ENCODE measurements at places on chromosomes 1 and 21.
A peak's percentile ranks its signal among the peaks of the same experiment; 100 is the strongest.

DNA sequence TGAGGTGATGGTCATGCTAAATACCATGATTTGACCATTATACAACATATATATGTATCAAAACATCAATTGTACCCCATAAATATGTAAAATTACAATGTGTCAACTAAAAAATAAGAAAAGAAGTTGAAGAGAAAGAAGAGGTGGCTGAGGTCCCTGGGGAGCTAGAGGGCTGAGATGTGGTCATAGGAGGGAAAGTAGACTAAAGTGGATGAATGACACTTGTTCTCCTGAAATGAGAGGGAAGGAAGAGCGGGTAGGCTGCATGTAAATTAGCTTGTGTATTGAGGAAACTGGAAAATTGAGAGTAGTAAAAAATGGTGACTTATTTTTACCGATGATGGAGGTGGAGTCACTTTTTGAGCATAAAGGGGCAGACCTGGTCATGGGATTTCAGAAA lies 117.0 kb downstream of the ST6GALNAC3 start:
- DNase-seq, result no peak
- no peaks in the 10 kb centered on the region for H3K27me3 ChIP-seq
- H3K27ac ChIP-seq, result no peak overlapping the region
- no peak overlapping the region for H3K4me3 ChIP-seq

DNA sequence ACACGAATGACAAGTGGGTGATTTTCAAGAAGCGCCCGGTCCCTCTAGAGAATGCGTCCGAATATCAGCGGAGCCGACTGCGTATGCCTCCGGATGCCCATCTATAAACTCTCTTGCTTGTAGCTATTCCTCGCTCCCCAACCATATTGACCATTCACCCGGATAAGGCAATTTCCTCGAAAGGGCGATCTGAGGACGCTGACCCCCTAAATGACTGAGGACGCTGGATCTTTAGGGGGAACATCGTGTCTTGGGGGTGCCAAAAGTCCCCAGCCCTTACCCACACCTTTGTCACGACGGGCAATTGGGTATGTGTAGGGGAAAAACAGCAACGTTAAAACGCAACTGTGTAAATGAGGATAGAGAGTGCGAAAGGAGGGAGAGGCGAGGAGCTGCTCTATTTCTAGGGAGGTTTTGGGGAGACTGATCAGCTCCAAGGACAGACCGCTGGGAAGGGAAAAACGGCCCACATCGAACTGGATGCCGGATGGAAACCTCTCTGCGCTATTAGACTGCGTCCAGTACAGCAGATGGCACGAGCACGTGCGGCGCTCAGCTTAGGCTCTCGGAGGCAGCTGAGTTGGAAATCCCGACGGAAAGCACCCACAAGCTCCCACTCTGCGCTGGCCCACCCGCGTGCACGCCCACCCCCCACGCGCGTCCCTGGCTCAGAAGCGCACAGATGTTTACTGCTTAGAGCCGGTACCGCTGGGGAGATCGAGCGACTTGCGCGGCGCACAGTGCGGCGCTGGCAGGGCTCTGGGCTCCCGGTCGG lies 2.9 kb upstream of the PRRX1 start:
- peak; percentile 38 for DNase-seq
- peaks cover 52% of the 10 kb centered on the region for H3K27me3 ChIP-seq
- H3K4me1 ChIP-seq, result peaks cover 7% of the 10 kb centered on the region
- H3K27ac ChIP-seq, result no peak overlapping the region

DNA sequence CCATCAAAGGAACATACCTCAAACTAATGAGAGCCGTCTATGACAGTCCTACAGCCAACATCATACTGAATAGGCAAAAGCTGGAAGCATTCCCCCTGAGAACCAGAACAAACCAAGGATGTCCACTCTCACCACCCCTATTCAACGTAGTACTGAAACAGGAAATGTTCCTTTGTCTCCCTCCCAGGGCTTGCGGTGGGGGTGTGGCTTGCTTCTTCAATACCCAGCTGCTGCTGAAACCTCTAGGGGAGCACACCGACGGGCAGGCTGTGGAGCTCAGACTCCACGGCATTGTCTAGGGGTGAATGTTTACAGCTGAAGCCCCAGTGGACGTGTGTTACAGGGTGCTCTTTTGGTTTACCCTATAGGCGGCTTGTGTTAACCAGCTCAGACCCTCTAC lies 30.5 kb upstream of the B3GALT2 start:
- no peaks in the 10 kb centered on the region for H3K27me3 ChIP-seq
- H3K4me3 ChIP-seq, result no peak overlapping the region
- no peaks in the 10 kb centered on the region for H3K4me1 ChIP-seq
- no peak for DNase-seq

- H3K36me3 ChIP-seq, result no peaks in the 10 kb centered on the region
- DNase-seq, result peak; percentile 76
- H3K4me1 ChIP-seq, result peaks cover 2% of the 10 kb centered on the region
- H3K4me3 ChIP-seq, result peak overlapping the region; percentile 83
- peaks cover 4% of the 10 kb centered on the region for H3K27me3 ChIP-seq
Observed at GRCh38 chr21:17513214-17514123, 626 bp downstream of the CXADR start.

DNA sequence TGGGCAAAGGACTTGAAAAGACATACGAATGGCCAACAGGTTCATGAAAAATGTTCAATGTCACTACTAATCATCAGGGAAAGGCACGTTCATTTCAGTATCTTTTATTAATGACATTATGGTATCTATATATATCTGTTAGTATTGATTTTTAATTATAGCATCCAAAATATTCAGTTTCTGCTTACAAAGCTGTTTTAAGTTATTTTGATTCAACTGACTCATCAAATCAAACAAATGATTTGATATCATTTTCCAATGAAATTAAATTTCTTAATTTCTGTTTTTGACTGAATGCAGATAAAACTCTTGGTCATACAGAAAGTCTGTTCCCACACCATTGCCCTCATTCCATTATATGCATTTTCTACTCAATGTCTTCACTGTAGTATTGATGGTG lies 315.9 kb downstream of the PDE4B start:
- H3K4me1 ChIP-seq, result no peaks in the 10 kb centered on the region
- H3K4me3 ChIP-seq, result no peak overlapping the region
- DNase-seq, result no peak
- no peak overlapping the region for H3K27ac ChIP-seq

GRCh38 chr1:239826211-239826610 lies 265.5 kb upstream of the FMN2 start:
- no peaks in the 10 kb centered on the region for H3K27me3 ChIP-seq
- no peak for DNase-seq
- H3K27ac ChIP-seq, result no peak overlapping the region
- no peak overlapping the region for H3K4me3 ChIP-seq
- no peaks in the 10 kb centered on the region for H3K4me1 ChIP-seq

- DNase-seq, result no peak
- no peak overlapping the region for H3K27ac ChIP-seq
- H3K4me1 ChIP-seq, result no peaks in the 10 kb centered on the region
- no peak overlapping the region for H3K4me3 ChIP-seq
- no peaks in the 10 kb centered on the region for H3K36me3 ChIP-seq
Observed at GRCh38 chr1:244114892-244115291, 63.8 kb downstream of the ZBTB18 start.

DNA sequence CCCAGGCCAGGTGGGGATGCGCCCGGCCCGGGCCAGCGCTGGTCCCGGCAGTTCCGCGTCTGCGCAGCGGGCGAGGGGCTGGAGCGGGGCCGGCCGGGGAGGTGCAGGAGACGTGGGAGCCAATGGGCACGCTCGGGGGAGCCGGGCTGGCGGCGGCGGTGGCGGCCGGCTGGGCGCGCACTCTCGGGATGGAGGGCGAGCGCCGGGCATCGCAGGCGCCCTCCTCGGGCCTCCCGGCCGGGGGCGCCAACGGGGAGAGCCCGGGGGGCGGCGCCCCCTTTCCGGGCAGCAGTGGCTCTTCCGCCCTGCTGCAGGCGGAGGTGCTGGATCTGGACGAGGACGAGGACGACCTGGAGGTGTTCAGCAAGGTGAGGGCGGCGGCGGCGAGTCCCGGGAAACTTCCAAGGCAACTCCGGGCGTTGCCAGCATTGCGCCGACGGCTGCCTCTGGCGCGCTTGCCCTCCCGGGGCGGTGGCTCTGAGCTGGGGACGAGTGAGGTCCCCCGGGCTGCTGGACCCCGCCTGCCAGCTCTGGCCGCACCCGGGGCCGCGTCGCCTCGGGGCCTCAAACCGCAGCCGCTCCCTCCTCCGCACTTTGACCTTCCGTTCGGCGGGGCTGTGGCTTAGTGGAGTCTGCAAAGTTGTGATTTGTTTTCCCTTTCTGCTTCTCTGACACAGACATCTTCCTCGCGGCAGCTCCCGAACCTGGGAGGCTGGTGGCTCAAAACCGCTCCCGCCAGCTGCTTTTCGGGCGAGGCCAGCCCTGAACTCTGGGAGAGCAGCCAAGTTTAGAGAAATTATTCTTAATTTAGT lies at the start of gene SNX7:
Gene SNX7 (plus strand): TSS at position 178 of the 812 bp plus-strand sequence. CDS start 11 bp downstream, at position 189.
- H3K27me3 ChIP-seq, result no peaks in the 10 kb centered on the region
- H3K4me1 ChIP-seq, result peaks cover 13% of the 10 kb centered on the region
- peak; percentile 94 for DNase-seq
- H3K4me3 ChIP-seq, result peak within 1 kb of the TSS; percentile 91
- no peaks in the 10 kb centered on the region for H3K36me3 ChIP-seq
- peak within 1 kb of the TSS; percentile 80 for H3K27ac ChIP-seq

GRCh38 chr1:56973923-56974742 lies 8.3 kb upstream of the C8B start:
- H3K4me3 ChIP-seq, result no peak overlapping the region
- H3K27ac ChIP-seq, result no peak overlapping the region
- H3K27me3 ChIP-seq, result no peaks in the 10 kb centered on the region
- no peaks in the 10 kb centered on the region for H3K36me3 ChIP-seq
- H3K4me1 ChIP-seq, result no peaks in the 10 kb centered on the region
- DNase-seq, result no peak

- H3K36me3 ChIP-seq, result no peaks in the 10 kb centered on the region
- no peak overlapping the region for H3K27ac ChIP-seq
- no peak overlapping the region for H3K4me3 ChIP-seq
- no peak for DNase-seq
Observed at GRCh38 chr1:176416777-176417176, 46.2 kb upstream of the PAPPA2 start.

- H3K4me3 ChIP-seq, result no peak overlapping the region
- no peaks in the 10 kb centered on the region for H3K36me3 ChIP-seq
- H3K27ac ChIP-seq, result no peak overlapping the region
- H3K27me3 ChIP-seq, result no peaks in the 10 kb centered on the region
- no peaks in the 10 kb centered on the region for H3K4me1 ChIP-seq
Observed at GRCh38 chr1:202361224-202361623, 12.7 kb downstream of the PPP1R12B start.

GRCh38 chr1:239526391-239526790 lies 140.0 kb downstream of the CHRM3 start:
- DNase-seq, result no peak
- no peaks in the 10 kb centered on the region for H3K36me3 ChIP-seq
- H3K27me3 ChIP-seq, result no peaks in the 10 kb centered on the region
- H3K4me3 ChIP-seq, result no peak overlapping the region
- no peaks in the 10 kb centered on the region for H3K4me1 ChIP-seq

DNA sequence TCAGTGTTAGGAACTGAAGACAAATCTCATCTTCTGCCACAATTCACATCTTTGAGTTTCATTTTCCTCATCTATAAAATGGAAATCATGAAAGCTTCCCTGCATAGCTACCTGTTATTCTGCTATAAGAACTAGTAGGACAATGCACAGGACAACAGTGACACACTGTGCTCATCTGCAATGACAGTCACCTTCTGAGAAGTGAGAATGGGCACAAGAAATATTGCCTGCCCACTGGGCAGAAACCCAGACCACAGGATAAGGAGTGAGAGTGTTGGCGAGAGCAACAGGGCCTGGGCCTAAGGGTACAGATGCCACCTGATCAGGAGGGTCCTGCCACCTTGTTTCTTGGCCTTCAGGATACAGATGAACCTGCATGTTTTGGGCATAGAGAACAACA lies 23.3 kb upstream of the ARTN start:
- no peak for DNase-seq
- no peak overlapping the region for H3K27ac ChIP-seq
- no peaks in the 10 kb centered on the region for H3K36me3 ChIP-seq
- H3K4me1 ChIP-seq, result no peaks in the 10 kb centered on the region

DNA sequence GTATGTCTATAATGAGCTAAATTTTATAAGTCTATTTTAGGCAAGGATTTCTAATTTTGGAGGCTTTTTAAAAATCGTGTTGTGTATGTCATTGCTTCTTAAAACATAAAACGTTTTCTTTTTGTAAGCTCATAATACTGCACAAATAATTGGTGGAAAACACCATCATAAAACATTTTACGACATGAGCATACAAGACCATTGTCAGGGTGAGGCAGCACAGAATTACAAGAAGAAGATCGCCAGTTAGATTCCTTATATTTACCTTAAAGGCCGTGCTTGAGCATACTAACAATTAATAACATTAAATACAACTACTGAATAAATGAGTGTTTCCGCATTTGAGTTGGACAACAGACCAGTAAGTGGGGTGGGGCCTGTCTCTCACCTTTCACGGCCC lies 19.1 kb upstream of the LMX1A start:
- peak overlapping the region; percentile 50 for H3K4me3 ChIP-seq
- H3K27me3 ChIP-seq, result no peaks in the 10 kb centered on the region
- no peaks in the 10 kb centered on the region for H3K4me1 ChIP-seq
- no peaks in the 10 kb centered on the region for H3K36me3 ChIP-seq

DNA sequence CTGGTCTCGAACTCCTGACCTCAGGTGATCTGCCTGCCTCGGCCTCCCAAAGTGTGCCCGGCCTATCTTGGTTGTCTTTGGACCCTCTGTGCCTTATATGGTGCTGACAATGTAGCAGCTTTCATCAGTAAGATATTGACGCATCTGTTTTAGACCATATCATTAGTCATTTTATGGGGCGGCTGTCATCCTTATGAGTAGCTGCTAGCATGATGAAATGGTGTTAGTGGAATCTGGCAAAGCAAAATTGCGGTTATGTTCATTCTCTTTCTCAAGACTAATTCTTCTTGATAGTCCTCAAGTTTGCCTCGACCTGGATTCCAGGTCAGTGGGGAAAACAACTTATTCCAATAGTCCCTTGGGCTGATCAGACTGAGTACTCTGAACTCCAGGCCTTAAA lies 199.9 kb downstream of the PRDM2 start:
- no peaks in the 10 kb centered on the region for H3K4me1 ChIP-seq
- no peaks in the 10 kb centered on the region for H3K27me3 ChIP-seq
- no peak overlapping the region for H3K27ac ChIP-seq

DNA sequence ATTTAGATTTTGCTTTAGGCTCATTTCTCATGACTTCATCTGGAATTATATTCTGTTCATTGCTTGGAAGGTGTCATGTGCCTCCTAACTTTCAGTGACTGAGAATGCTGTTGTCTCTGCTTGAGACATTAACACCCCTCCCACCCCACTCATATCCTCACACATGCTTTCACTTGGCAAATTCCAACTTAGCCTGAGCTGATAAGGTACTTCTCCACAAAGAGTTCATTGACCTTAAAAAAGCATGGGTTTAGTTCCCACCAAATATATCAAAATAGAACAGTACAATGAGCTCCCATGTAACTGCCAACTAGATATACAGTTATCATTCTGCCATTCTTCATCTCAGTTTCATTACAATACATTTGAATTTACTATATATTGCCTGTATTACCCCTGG lies 576.5 kb upstream of the ADGRL2 start:
- H3K4me1 ChIP-seq, result no peaks in the 10 kb centered on the region
- H3K4me3 ChIP-seq, result no peak overlapping the region
- no peak overlapping the region for H3K27ac ChIP-seq
- H3K27me3 ChIP-seq, result no peaks in the 10 kb centered on the region

- H3K27me3 ChIP-seq, result no peaks in the 10 kb centered on the region
- H3K4me1 ChIP-seq, result peaks cover 9% of the 10 kb centered on the region
- H3K27ac ChIP-seq, result no peak overlapping the region
Observed at GRCh38 chr1:235102993-235103411, 25.6 kb downstream of the TOMM20 start.

All from kidney (tissue), 22 donors.